ENCODE measurements at places on chromosomes 7 and 10.

DNA sequence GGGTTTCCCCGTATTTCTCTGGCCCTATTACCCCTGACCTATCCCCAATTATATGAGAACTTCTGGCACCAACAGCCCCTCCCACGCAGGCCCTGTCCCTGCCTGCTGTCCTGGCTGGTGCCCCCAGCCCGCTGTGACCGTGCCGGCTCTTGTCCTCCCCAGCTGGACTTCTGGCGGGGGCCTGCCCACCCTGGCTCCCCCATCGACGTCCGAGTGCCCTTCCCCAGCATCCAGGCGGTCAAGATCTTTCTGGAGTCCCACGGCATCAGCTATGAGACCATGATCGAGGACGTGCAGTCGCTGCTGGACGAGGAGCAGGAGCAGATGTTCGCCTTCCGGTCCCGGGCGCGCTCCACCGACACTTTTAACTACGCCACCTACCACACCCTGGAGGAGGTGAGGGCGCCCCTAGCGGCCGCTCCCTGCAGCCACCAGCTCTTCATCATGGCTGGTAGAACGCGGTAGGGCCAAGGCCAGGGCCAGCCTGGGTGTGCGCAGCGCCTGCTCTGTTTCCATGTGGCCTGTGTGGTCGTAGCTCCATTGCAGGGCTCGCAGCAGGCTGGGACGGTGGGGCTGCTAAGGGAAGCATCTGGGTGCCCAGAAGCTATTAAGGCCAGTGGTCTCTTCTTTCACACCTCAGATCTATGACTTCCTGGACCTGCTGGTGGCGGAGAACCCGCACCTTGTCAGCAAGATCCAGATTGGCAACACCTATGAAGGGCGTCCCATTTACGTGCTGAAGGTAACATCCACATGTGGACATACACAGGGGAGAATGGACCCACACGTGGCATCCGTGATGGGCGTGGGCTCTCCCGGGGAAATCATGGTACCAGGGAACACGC is 1.4 kb downstream of the CPA1 start:
- DNase-seq: no peak

DNA sequence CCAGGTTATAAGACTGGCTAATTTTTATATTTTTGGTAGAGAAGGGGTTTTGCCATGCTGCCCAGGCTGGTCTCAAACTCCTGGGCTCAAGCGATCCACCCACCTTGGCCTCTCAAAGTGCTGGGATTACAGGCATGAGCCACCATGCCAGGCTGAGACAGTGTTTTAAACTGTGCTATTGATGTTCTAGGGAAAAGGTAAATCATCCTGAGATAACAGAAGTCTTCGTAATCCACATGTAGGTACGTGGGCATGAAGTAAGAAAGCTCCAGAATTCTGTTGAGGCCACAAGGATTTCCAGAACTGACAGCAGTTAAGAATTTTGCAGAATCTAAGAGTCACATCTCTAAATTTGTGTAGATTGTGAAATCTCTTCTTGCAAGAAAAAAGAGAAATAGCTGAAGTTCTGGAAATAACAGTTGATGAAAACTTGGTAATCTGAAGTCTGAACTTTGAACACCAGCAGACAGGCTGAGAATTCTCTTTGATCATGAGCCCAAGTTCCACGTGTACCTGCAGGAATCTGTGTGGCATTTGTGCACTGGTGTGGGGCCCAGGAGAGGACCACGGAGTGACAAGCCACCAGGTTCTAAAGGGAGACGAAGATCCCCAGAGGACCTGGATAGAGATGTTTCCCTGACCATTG is 24.6 kb downstream of the C7orf33 start:
- no peak for DNase-seq

GRCh38 chr10:72794260-72794659 is 99.3 kb upstream of the OIT3 start:
- DNase-seq: peak; percentile 14

DNA sequence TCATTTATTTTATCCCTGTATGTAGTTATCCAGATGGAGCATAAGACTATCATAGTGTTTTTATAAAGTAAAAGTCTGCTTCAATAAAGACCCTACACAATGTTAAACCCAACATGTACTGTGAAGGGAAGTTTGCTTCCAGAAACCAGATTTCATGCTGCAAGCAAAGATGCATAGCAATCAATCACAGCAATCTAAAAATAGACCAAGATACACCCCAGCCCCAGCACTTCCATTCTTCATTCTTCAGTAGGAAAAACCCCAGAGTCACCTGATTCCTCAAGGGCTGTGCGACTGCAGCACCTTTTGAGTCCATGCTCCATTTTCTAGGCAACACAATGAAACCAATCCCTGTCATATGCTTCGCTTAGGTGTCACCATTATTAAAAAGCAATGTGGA is 66.9 kb upstream of the PDE1C start:
- peak; percentile 12 for DNase-seq

- DNase-seq: no peak
Measured at GRCh38 chr10:114995468-114996247, 57.7 kb downstream of the TRUB1 start.

GRCh38 chr10:4909118-4909517 is 54.1 kb upstream of the AKR1C1 start:
- DNase-seq: no peak

Data from DMS53 (cell line).